Mammary epithelial cell (primary cell): ENCODE measurements at places on chromosomes 13 and 19. TPM values are rescaled to one million over a fixed set of nuclear protein-coding genes. Genes with fewer than 3 reads are reported as not detected.

The GPR4 gene
- total RNA-seq, result not detected

The MBD3L3 gene
- total RNA-seq, result not detected

The SPACA4 gene
- not detected in 2 replicates for total RNA-seq

The CEACAM16 gene
- not detected in 2 replicates for total RNA-seq
